ENCODE measurements at places on chromosomes 5 and 9.

- peak; percentile 41 for DNase-seq
These were observed 5.6 kb upstream of the C5 start for GRCh38 chr9:121055642-121056143.

DNA sequence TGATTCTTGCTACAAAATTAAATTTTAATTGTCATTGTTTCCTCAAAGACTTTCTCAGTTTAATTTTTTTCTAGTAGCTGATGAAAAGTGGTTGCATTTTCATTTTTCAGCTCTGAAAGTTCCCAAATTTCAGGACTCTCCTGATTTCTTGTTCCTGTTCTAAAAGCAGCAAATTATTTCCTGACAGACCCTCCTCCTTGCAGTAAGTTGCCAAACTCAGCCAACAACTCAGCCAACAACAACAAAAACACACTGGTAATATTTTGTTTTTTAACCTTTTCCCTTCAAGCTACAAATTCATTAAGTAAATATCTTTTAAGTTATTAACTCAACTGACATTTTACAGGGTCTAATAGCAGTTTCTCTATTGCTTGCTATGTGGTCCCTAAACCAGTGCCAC lies 487.8 kb upstream of the NUDT12 start:
- DNase-seq = no peak

- DNase-seq = no peak
These were observed 40.6 kb downstream of the HACD4 start for GRCh38 chr9:20990867-20991266.

DNA sequence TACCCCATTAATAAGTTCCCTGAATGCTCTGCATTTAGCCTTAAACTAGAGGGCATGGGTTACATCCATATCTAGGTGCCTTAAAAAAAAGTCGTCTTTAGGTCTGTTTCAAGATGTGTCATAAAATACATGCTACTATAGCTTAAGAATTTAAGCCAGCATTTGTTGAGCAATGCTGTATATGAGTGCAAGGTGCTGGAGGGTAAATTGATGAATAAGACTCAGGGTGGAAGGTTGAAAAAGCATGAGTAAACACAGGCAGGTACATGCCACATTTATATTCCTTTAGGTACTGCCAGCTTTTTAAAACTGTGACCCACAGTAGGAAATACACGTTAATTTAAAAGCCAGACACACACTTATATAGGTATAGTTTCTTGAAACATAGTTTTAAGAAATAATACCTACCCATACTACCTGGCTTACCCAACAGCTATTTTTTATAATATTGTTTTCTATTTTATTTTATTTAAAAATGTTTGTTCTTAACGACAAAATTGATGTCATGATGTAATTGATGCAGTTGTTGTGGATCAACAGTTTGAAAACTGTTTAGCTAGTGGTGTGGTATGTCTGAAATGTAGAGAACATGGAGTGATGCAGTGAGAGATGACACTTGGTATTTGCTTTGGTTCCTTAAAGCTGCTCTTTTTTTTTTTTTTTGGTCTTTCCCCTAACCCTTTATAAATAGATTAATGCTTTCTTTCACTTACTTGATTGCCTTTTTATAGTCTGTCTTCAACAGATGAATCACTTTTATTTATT lies 3.9 kb downstream of the HMGCR start:
- DNase-seq = no peak

GRCh38 chr5:15587916-15588315 lies 87.9 kb downstream of the FBXL7 start:
- no peak for DNase-seq

DNA sequence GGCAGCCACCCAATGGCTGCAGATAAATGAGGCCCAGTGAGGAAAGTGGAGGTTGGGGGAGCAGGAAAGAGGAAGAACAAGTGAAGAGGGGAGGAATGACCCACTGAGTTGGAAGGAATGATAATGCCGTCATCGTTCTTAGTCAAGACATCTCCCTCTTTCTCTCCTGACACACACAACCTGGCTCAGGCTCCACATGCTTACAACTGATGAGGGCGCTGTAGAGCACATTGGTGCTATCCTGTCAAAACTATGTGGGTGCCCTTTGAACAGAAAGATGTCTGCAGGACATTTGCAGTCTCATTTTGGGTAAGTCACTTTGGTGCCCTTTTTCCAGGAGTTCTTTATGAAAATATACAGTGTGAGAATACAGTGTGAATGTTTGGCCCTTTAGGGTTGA lies 5.9 kb downstream of the IFNW1 start:
- DNase-seq = no peak
